ENCODE measurements at places on chromosomes 4 and X.

DNA sequence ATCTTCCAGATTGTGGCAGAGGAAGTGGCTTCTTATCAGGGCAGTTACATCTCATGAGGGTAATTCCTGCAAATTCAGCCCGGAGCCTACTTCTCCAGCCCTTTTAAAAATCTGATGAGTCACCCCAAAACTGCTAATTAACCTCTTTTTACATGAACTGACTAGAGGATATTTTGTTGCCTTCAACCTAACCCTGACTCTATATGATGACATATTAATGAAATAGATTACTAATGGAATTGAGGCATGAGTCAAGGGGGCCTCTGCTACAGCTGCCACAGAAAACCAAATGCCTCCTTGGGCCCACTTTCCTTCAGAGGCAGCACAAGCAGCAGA, 72.5 kb downstream of the QRFPR start:
- no peak for DNase-seq

- DNase-seq, result no peak
These were observed 37.3 kb downstream of the CASP6 start for GRCh38 chr4:109665783-109666485.

DNA sequence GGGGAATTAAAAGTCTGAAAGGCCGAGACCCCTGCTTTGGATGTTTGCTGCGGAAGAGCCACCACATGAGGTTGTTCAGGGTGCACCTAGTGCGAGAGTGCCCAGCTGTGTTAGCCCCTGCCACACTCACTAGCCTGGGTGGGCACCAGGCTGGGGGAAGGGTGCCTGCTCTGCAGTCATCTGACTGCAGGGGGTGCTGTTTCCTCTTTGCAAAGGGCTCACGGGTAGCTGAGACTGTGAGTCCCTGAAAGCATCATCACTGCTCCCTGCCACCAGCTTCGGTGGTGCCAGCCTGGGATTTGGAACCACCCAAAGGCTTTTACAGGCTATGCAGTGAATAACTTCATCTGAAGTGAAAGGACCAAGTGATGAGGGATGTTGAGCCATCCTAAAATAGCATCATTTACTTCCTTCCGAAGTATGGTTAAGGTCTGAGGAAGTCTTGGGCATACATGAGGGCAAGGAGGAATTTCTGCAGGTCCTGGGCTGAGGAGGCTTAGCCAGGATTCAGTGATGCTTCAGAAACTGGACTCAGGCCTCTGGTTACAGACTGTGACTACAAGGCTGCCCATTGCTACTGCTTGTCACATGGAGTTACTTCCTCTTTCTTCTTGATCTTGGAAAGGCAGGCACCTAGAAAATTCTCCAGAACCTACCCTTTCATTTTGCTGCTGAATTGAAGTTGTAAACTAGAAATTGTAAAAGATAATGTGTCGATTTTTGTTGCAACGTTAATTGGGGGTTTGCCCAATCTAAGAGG, 293.2 kb upstream of the PRPS2 start:
- DNase-seq, result peak; percentile 10

GRCh38 chr4:88729146-88729760, 31.6 kb upstream of the NAP1L5 start:
- no peak for DNase-seq

GRCh38 chr4:152462695-152463094, 73.2 kb downstream of the FBXW7 start:
- no peak for DNase-seq
